ENCODE measurements at places on chromosomes 3 and 15. TPM values are rescaled to one million over a fixed set of nuclear protein-coding genes. Genes with fewer than 3 reads are reported as not detected.
A peak's percentile ranks its signal among the peaks of the same experiment; 100 is the strongest.

GRCh38 chr15:65343374-65343981 is 34.3 kb downstream of the IGDCC3 start:
- DNase-seq: no peak

- no peak for DNase-seq
These were observed 17.2 kb upstream of the CD200 start for GRCh38 chr3:112315791-112316190.

DNA sequence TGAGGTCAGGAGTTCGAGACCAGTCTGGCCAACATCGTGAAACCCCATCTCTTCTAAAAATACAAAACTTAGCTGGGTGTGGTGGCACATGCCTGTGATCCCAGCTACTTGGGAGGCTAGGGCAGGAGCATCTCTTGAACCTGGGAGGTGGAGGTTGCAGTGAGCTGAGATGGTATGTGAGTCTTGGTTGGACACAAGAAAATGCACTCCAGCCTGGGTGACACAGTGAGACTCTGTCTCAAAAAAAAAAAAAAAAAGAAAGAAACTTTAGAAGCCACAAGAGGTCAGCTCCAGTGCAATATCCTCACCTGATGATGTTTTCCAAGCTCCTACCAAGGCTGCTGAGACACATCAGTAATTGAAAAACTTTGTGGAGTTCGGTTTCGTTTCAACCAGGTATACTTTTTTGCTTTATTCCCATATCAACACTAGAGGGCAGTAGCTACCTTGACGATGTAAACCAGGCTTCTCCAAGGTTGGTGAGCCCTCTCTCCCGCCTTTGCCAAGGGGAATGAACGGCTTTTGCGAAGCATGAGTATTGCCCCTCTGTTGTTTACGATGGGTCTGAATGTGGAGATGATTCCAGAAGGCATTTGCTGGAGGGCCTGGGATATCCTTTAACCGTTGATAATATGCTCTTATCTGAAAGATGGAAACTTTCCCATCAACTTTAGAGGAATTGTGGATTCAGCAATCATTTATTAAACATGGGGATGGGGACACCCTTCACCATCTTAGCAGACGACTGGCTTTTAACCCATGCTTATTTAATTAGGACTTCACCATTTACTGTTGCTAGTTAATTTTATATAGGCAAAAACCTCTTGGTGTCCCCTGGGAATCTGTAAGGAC is 202.8 kb downstream of the SV2B start:
- DNase-seq: no peak

- DNase-seq: no peak
These were observed 89.5 kb downstream of the MYH15 start for GRCh38 chr3:108420926-108421325.

GRCh38 chr15:40367686-40368611 is 9.9 kb downstream of the DISP2 start:
- peak; percentile 92 for DNase-seq

The RIOX2 gene
- 9.0 TPM for polyA plus RNA-seq

The NANOGP8 gene
- polyA plus RNA-seq: not detected

The DPPA4 gene
- polyA plus RNA-seq: 1.1 TPM

Measured in sigmoid colon (tissue), 7 donors.